ENCODE measurements at places on chromosomes 16 and 17.
A peak's percentile ranks its signal among the peaks of the same experiment; 100 is the strongest.

DNA sequence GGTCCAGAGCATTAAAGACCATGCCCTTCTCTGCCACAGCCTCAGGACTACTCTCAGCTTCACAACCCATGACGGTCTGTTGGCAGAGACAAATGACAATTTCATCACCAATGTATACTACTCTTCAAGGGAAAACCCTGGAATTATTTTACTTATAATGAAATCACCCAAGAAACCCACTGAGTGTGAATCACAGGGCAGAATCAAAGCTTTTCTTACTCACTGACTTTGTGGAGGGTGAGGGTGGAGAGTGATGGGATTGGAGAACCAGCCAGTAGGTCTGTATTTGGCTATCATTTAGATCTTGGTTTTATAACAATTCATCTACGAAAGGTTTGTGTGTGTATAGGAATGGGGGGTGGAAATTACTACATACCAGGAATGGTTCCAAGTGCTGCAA lies 442.6 kb downstream of the SHISA9 start:
- no peak for DNase-seq

GRCh38 chr17:50361561-50362480 lies 11.2 kb downstream of the MRPL27 start:
- DNase-seq: peak; percentile 40

DNA sequence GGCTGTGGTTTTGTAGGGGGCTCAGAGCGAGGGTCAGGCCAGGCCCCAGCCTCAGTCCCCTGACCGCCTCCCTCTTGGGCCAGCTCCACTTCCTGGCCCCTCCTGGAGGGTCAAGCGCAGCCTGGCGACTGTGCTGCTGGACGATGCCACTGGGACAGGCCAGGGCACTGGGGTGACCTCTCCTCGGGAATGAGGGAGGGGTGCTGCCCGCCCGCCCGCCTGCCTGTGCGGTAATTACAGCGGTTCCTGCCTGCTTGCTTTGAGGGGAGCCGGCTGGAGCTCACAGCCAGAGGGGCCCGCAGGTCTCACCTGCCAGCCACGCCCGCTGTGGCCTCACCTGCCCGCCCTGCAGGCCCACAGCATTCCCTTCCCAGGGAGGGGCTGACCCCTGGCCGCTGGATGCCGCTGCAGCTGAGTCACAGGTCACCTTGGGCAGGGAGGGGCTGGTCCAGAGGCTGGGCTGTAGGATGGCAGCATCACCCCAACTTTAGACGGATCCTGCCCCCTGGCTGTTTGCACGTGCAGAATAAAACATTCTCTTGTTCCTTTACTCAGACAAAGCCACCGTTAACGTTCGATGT lies 76.7 kb upstream of the CBX4 start:
- no peak for DNase-seq

GRCh38 chr16:9053006-9053601 lies 38.3 kb upstream of the HAPSTR1 start:
- no peak for DNase-seq

DNA sequence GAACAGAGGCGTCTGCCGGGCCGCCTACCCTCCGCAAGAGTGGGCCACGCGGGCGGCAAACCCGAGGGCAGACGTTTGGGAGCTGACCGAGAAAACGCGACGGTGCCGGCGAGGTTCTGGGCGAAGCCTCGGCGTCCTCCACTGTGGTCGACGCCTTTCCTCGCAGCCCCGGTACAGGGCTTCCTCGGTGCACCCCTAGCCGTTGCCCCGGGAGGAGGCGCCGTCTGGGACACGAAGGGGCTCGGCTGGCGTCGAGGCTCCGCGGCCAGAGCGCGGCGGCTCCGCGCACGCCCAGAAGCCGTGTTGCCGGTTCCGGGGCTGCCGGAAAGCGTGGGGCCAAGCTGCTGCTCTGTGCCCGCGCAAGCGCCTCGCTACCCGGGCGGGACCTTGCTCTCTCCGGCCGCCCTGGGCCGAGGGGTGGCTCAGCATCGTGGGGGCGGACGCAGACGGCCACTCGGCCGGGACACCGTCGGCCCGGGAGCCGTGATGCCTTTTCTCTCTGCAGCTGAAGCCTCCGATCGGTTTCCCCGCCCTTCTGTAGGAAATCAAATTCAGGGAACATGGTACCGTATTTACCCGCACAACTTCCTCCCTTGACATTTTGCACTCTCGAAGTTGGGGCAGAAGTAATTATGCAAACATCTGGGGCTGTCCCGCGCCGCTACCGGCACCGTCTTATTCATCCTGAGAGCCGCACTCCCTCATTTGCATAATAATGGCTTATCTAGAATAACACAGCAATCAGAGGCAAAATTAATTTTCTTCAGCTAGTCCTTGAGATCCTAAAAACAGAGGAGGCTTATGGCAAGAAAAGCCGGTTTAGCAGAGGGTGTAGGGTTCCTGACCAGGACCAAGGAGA lies 7.3 kb upstream of the CBX8 start:
- DNase-seq: no peak

DNA sequence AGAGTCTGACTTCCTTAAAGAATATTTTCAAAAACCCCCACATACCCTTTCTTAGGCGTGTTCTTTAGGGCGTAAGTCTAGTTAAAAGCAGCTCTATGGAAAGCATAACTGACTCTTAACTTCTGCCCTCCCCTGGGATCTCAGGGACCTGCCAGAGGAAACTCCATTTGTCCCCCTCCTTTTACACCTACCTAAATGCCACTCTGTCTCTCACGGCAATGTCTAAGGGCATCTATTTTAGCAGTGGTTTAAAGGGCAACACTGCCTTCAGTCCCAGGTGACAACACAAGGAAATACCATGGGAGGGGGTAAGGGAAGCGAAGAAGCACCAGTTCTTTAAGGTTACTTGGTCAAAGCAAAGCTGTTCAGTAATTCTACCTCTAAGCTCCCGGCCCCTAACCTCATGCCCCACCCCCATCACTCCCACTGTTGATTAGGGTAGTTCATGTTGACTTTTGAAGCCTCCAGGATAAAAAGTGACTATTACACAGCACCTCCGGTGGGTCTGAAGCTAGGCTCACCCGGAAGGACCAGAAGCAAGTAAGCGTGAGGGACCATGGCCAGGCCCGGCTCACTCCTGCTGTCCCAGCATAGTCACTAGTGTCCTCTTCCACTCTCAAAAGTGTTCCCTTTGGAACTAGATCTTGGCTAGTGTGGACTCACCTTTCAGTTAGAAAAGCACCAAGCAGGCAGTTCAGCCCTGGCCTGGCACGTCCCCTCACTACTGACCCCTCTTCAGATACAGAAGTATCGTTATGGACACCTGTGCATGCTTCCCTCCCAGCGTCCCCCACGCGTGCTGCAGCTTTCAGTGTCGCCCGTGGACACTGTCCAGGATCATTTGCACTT lies 47.1 kb downstream of the CYTH1 start:
- DNase-seq: no peak

DNA sequence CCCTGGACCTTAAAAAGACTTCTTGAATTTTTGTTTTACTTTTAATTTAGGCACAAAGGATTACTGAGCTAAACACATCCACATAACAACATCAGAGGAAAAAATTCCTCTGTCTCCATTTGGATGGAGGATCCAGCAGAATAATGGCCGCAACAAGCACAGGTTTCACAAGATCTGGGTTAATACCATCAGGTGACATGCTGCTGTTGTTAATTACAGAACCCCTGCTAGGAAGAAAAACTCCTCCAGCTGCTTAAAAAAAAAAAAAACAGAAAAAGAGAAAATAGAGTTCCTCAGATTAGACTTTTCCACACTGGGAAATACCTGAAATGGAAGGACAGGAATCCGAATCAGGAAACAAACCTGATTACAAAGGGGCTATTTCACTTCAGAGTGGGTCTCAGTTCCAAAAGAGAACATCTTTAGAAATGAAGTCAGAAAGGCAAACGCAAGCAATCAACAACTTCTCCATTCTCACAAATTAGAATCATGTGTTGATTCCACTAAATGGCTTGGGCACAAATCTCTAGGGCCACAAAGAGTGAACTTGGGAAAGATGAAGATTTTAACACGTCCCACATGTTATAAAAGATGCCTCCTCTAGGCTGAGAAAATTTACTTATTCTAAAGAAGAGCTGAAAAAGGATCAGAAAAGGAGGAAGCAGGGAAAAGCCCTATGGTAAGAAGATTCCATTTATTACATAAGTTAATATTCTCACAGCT lies 44.0 kb downstream of the SPOP start:
- no peak for DNase-seq

DNA sequence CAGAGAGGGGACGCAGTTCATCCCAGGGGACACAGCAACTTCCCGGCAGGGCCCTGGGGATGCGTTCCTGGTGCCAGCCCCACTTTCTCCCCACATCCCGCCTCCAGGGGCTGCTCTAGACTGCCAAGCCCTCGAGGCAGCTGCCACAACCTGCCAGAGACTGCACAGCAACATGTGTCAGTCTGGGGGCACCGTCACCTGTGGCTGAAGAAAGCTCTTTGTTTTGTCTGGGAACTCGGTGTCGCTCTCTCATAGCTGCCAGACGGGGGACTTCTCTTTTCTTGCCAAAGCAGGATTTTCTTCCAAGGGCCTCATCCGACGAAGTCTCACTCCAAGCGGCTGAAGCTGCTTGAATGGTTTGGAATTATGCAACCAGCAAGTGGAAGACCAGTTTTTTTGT lies 43.7 kb downstream of the COTL1 start:
- DNase-seq: no peak

GRCh38 chr16:2500918-2501750 lies 12.6 kb upstream of the ATP6V0C start:
- peak; percentile 69 for DNase-seq

- no peak for DNase-seq
Measured at GRCh38 chr16:51433599-51433998, 282.5 kb upstream of the SALL1 start.

DNA sequence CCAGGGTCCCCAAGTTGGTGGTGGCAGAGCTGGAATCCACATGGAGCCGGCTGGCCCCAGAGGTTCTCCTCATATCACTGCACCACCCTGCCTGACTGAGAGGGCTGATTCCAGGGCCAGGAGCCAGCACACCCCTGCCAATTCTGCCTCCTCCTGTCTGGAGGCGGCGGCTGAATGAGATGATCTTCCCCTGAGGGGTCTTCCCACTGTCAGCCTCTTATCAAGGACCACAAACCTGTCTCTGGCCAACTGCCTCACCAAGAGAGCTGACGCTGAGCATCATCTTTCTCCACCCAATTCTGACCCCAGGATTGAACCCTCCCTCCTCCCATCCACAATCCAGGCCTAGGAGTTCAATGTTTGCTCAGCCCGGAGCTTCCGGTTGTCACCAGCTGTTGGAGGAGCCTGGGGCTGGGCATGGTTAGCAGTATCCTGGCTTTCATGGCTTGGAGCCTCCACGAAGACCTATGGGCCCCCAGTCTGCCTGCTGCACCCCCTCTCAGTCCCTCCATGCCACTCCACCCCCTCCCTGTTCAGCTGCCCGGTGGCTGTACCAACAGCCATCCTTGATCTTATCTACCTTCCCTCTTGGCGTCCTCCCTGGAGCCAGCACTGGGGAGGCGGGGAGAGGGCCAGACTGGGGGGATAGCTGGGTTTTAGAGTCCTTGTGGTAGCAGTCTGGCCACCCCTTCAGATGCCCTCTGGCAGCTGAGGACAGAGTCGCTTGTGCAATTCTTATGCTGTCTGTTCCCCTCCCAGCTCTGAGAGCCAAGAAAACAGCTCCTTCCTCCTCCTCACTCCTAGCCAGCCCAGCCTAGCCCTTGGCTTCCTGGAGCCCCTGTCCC lies 25.6 kb downstream of the ABCC3 start:
- DNase-seq: no peak

- no peak for DNase-seq
Measured at GRCh38 chr16:48395375-48395774, 10.2 kb upstream of the SIAH1 start.

- no peak for DNase-seq
Measured at GRCh38 chr17:71441098-71441497, 679.7 kb upstream of the SOX9 start.

DNA sequence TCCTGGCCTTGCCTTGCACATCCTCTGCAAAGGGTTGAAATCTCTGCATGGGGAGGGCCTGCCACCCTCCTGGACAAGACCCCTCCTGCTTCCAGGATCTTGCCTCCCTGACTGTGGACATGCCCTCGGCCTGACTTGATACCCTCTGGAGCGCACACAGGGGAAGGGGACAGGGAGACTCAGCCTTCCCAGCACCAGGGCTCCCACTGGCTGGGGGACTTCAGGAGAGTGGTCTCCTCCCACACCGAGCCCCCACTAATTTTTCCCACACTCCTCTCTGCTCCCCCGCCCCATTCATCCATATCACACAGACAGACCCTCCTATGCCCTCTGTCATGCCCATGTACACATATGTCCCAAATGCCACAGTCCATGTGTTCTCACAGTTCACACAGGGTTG lies 14.3 kb downstream of the SGCA start:
- no peak for DNase-seq

- no peak for DNase-seq
Measured at GRCh38 chr16:84329843-84330684, 35.4 kb downstream of the WFDC1 start.

GRCh38 chr17:59038734-59039133 lies 67.9 kb downstream of the TRIM37 start:
- DNase-seq: no peak
